Karpas-422 (cell line): ENCODE measurements at places on chromosomes 11 and 22. TPM values are rescaled to one million over a fixed set of nuclear protein-coding genes. Genes with fewer than 3 reads are reported as not detected.

Gene TENM4
- 0.87 TPM in 1 of 2 replicates, not detected in the other for total RNA-seq

Gene OR4C45
- not detected in 2 replicates for total RNA-seq

Gene ZNF215
- 12.3 and 26.9 TPM in 2 replicates for total RNA-seq

Gene ADM2
- 0.79 and 1.4 TPM in 2 replicates for total RNA-seq

Gene MPEG1
- total RNA-seq: 59.6 and 80.0 TPM in 2 replicates

Gene BTG4
- total RNA-seq: not detected in 2 replicates

Gene SPTBN2
- 18.9 and 72.0 TPM in 2 replicates for total RNA-seq

Gene GNG3
- total RNA-seq: not detected in 2 replicates

Gene TBX10
- total RNA-seq: not detected in 2 replicates

Gene RCOR2
- total RNA-seq: 2.1 and 2.4 TPM in 2 replicates

Gene INPP5J
- 14.4 and 18.3 TPM in 2 replicates for total RNA-seq

DNA sequence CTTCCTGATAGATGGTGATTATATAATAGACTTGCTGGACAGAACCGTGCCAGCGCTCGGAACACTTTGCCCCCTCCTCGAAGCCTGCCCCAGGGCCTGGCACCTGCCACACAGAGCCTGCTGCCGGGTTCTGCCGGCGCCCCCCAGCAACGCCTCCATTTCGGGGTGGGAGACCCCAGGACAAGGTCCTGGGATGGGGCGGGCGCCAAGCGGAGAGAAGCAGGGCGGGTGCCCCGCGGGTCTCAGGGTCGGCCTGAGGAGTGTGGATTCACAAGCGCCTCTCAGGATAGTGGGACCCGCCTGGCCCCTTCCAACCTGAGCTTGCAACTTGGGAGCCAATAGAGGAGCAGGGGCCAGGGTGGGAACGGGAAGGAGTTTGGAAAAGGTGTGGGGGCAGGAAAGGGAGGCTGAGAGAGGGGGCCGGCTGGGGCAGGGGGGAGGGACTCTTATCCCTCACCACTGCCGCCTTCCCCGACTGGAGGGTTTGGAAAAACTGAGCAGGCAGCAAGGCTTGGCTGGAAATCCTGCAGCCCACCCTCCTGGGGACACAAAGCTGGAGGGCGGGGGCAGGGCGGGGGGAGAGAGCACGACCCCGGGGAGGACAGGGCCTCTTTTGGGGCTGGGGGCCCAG lies 3.3 kb upstream of the BCL9L start:
- DNase-seq: peak; percentile 53

DNA sequence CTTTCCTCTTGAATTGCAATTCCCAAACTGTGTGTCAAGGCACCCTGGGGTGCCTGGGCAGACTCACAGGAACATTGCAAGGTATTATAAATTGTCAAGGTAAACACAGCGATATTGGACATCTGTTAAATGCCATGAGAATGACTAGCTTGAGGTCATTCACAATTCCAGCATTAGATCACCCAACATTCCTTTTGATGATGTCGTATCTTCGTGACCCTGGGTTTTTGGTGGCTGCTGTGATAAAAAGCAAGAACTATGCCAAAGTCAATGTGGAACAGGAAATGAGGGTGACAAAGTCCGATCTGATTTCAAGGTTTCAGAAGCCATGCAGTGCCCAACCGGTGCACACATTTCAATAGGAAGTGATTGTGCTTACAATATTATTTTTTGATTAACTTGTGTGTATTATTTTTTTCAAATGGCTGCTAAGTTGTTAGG lies 458.4 kb downstream of the MIAT start:
- no peak for DNase-seq

- DNase-seq: peak; percentile 72
Observed at GRCh38 chr22:35140879-35141745, 75.2 kb downstream of the ISX start.

GRCh38 chr11:555227-555779 lies 5.2 kb downstream of the LMNTD2 start:
- no peak for DNase-seq

GRCh38 chr11:129639300-129639699 lies 176.3 kb upstream of the TMEM45B start:
- no peak for DNase-seq

DNA sequence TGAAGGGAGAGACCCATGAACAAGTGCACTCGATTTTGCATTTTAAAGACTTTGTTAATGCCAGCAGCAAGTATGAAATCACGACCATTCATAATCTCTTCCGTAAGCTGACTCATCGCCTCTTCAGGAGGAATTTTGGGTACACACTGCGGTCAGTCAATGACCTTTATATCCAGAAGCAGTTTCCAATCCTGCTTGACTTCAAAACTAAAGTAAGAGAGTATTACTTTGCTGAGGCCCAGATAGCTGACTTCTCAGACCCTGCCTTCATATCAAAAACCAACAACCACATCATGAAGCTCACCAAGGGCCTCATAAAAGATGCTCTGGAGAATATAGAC lies 5.9 kb downstream of the SERPIND1 start:
- no peak for DNase-seq

DNA sequence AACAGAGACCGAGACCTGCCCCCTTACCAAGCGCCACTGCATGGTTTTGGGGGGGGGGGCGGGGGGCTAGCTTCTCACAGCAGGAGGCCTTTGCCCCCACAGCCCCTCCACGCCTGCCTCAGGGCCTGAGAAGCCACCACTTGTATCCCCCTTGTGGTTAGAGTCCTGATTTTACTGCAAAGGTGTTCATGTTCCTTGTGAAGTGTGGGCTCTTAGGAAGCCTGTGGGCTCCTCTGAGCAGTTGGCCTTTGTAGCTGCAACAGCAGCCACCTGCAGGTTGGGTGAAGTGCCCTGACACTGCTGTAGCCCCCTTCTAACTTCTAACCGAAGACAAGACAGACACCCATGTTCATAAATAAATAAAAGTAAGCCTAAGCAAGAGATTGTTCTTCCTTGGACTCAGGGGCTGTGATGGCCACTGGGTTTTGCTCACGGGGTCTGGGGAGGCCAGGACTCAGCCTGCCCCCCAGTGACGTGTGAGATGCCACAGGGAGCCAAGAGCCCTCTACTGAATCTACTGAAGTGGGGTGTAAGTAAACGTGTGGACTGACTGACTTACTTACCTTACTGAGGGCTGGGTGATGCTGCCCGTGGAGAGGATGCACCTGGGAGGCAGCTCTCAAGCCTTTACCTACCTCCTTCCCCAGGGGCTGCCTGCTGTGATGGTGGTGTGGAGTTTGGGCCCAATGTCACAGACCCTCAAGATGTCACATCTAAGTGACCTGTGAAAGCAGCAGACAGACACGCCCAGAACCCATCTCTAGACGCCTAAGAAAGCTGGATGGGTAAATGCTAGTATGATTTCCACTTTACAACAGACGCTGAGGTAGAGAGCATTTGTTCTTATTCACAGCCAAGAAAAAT lies 25.8 kb downstream of the USP35 start:
- DNase-seq: no peak

- peak; percentile 84 for DNase-seq
Observed at GRCh38 chr11:119108146-119108856, 1.2 kb downstream of the C2CD2L start.

DNA sequence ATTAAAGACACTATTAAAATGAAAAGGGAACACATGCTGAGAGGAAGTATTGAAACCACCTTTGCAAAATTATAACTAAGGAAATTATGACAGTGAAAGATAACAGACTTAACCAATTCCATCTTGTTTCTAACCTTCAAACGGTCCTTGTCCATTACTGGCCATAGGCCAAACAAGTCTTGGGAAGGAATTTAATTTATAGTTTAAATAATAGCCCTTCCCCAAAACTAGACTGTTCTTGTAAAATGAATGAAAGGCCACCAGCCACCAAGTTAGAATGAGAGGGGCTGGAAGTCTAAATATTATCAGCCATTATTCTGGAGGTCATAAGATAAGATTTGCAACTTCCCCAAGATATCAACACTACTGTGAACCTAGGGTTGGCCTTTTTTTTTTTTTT lies 1.8 kb upstream of the TALDO1 start:
- no peak for DNase-seq

DNA sequence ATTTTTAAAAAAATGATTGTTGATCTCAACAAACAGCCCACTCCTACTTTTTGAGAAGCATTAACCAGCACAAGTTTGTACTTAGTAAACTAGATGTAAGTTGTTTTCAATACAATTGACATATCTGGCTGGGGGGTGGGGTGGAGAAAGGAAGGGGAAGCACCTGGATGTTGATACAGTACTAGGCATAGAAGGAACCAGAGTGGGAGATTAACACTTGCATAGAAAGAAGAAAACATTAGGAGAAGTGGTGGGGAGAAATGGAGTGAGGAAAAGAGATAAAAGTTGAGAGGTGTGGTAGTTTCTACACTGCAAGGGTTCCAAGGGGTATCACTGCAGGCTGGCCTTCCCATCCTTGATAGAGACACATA lies 10.6 kb upstream of the GAB2 start:
- no peak for DNase-seq

DNA sequence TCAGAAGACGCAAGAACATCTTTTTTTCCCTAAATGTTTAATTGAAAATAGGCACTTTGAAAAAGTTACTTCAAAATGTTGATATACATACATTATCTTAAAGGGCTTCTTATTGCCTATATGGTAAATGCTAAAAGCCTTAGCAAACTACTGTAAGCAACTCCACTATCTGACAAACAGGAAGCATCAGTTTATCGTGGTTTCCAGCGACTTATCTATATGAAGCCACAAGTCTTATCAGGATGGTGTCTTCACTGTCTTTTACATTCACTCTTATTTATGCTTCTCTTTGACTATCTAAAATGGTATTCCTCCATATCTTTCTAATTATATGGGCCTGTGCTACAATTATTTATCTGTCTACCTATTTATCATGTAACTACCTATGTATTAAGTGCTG lies 2091.9 kb downstream of the LRRC4C start:
- DNase-seq: no peak

GRCh38 chr11:102552020-102552419 lies 21.5 kb upstream of the MMP7 start:
- DNase-seq: no peak

- DNase-seq: no peak
Observed at GRCh38 chr11:5928271-5928670, 13.8 kb upstream of the OR56A3 start.

DNA sequence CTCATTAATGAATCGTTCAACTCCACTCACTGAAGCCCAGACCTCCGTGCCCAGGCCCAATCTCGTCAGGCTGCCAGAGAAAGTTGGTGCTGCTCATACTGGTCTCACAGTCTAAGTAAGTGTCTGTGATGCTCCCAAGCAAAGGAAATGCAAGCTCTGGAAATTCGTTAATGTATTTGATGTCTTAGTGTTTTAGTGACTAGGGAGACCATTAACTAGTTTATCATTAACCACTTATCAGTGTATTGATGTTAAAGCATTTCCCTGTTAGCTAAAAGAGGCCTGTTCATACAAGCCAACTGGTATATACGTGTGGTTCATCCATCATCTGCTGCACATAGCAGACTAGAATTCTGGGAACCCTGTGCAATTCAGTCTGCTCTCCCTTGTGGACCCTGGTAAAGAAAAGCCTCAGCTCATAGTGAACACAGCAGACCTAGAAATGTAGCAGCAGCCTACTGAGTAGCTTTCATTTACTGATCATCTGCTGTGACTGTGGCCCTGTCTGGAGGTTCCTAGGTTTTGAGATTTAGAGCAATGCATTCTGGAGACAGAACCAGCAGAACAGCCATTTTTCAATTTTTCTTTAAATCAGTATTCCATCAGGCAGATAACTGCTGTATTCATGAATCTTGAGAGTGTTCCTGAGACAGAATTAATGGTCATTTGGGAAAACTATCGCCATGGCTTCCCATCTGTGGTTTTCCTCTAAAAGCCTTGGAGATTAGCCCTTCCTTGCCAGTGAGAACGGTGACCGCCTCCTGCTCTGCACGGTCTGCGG lies 15.7 kb upstream of the AIFM3 start:
- no peak for DNase-seq

- peak; percentile 86 for DNase-seq
Observed at GRCh38 chr11:6812390-6813005, 13.0 kb upstream of the OR6A2 start.

DNA sequence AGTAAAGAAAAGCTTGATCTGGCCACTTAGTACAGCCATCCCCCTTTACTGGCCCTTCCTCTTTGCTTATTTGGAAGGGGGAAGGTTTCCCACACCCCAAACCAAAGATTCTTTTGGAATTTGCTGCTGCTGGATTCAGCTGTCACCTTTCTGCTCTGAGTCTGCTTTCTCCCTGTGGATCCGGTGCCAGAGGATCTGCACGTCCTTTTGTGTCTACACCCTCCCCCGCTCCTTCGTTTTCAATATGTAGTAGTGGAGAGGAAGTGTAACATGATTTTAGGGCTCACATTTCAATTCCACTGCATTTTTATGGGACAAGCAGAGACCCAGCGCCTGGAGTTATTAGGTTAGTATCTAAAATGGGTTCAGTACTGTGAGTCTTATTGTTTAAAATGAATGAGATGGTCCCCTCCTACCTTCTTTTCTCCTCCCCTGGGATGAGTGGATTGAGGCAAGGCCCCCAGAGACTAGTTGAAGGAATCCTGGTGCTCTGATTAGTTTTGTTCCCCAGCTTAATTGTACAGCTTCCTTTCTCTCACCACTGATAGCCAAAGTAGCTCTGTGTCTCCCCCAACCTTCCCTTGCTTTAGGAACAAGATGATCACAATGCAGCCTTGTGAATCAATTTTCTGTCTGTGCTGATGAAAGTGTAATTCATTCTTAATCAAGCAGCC lies 30.5 kb upstream of the CABP7 start:
- DNase-seq: no peak

- DNase-seq: no peak
Observed at GRCh38 chr11:57787006-57787604, 25.5 kb downstream of the CTNND1 start.

GRCh38 chr22:19524170-19525115 lies at the start of gene CLDN5:
CLDN5 (minus strand) TSS chr22:19524410; CDS start chr22:19524255, 155 bp downstream.
- DNase-seq: no peak

DNA sequence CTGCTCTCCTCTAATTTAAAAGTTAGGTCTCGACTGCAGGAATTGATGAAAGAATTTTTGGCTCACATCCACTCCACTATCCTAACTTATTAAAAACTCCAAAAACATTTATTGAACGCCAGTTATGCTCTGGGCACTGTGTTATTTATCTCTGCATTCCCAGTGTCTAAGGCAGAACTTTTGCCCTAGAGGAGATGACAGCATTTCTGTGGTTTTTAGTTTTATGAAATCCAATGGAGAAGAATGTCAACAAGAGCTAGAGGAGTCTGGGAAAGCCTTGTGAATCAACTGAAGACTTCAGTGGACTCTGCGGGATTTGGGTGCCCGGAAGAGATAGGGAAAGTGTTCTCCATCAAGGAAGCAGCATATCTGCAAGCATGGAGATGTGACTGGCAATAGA lies 217.0 kb upstream of the PGR start:
- DNase-seq: no peak

DNA sequence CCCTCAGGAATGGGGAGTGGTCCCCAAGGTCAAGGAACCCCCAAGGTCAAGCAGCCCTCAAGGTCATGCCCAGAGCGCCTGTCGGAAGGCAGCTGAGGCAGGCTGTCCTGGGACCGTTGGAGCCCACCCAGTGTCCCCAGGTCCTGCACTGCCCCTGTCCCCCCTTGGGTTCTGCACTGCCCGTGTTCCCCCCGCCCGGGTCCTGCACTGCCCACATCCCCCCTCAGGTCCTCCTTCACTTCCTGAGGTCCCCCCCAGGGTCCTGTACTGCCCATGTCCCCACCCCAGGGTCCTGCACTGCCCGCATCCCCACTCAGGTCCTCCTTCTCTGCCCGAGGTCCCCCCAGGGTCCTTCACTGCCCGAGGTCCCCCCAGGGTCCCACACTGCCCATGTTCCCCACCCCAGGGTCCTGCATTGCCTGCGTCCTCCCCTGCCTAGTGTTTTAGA lies 1073.0 kb downstream of the BRD1 start:
- no peak for DNase-seq
